ENCODE measurements at places on chromosomes 3 and 15.
A peak's percentile ranks its signal among the peaks of the same experiment; 100 is the strongest.

DNA sequence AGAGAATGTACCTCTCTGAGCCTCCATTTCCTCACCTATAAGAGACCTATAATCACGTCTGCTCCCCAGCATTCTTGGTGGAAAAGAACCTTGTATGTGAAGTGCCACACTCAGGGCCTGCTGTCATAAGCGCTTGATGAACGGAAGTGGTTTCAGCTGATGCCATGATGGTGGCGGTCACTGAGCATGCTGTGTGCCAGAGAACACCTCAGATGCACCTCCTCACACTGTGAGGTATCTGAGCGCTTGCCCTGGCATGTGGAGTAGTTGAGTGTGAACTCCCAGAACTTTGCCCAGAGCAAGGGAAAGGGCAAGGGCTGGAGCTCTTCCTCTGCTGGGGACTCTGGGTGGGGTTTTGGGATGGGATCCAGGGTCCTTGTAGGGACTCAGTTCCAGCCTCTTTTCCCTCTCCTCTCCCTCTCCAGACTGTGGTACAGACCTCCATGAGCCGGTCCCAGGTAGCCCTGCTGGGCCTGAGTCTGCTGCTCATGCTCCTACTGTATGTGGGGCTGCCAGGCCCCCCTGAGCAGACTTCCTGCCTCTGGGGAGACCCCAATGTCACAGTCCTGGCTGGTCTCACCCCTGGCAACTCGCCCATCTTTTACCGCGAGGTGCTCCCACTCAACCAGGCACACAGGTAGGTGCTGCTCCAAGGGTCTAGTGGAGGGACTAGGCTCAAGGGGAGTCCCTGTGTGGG, 2.7 kb downstream of the ABHD14A start:
- DNase-seq: peak; percentile 59

DNA sequence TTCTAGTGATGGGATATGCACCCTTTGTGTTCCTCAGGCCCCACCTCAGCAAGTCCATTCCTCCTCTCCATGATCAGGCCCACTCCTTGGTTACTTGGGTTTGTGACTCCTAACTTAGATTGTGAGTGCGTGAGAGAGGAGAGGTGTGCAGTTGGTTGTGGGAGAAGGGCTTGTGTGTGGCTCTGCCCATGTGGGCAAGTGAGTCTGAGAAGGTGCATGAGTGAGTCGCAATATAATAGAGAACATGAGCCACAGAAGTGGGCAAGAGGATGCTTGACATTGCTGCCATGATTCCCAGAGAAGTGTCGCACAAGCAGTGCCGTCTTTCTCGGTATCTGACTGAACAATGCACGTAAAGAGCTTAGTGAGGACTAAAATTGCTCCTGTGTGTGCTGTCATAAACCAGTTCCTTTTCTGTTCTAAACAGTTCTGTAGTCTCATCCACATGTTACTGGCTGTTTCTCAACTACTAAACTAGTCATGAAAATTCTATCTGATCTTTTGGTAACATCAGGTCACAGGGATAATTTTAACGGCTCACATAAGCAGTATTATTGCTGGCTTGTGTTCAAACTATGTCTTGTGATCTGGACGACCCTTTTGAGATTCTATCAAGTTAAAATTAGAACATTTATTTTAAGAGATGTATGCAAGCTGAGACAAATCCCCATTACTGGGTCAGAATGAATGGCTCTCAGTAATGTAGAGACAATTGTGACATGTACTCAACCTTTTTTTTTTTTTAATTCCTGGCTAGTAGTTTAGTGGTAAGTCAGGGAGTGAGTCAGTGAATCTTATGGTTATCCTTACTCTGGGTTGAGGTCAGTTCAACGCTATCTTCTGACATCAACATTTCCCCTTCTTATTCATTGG, 25.6 kb downstream of the GYG1 start:
- no peak for DNase-seq

GRCh38 chr15:80531796-80532195, 127.6 kb downstream of the ARNT2 start:
- no peak for DNase-seq

GRCh38 chr3:55615694-55616295, 128.7 kb upstream of the WNT5A start:
- no peak for DNase-seq

GRCh38 chr3:16658925-16659793, 53.9 kb upstream of the DAZL start:
- DNase-seq: no peak

DNA sequence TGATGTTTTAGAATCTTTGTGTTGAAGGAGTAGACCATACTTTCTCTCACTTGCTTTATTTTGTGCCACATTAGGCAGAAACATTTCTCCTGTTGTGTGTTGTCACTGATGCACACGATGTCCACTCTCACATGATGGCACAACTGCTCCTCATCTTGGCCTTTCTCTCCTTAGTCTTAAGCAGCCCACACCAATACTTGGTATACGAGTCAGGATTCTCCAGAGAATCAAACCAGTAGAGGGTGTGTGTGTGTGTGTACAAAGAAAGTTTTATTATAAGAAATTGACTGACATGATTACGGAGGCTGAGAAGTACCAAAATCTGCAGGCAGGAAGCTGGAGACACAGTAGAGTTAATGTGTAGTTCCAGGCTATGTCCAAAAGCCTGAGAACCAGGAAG, 187.1 kb downstream of the ALCAM start:
- DNase-seq: no peak

- no peak for DNase-seq
Measured at GRCh38 chr3:33322412-33322811, 45.2 kb downstream of the FBXL2 start.

DNA sequence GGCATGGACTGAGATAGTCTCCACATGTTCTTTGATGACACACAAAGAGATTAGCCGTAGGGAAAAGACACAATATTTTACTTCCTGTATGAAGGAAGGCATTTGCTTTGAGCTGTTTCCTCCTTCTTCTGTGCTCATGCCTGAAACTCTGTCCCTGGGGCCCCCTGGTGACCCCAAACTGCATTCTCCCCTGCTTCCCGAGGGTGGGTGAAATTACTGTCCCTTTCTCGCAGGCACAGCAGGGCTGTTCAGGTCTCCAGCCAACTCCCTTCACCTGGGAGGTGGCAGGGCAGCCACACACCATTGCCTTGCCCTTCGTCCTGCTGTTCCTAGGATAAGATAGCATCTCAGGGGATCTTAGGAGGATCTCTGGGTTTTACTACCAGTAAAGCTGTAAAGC, 79.2 kb downstream of the GABRG3 start:
- DNase-seq: no peak

GRCh38 chr3:157103280-157103679, 56.7 kb downstream of the CCNL1 start:
- DNase-seq: no peak

GRCh38 chr3:33461097-33461496, 20.9 kb upstream of the UBP1 start:
- DNase-seq: no peak

DNA sequence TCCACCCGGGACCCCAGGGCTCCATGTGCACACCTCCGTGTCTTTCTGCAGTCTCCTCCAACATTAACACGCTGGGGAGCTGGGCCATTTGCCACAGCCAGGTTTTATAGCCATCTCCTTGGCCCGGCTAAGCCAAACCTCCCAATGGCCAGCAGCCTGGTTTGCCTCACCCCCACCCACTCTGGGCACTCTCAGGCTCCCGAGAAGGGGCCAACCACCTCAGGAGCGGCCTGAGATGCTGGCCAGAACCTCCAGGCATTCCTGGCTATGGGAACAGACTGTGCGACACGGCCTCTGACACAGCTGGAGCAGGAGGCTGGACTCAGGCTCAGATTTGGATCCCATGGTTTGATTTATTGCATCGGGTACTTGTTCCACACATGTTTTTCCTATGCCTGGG, 289.7 kb downstream of the RPLP1 start:
- DNase-seq: no peak

DNA sequence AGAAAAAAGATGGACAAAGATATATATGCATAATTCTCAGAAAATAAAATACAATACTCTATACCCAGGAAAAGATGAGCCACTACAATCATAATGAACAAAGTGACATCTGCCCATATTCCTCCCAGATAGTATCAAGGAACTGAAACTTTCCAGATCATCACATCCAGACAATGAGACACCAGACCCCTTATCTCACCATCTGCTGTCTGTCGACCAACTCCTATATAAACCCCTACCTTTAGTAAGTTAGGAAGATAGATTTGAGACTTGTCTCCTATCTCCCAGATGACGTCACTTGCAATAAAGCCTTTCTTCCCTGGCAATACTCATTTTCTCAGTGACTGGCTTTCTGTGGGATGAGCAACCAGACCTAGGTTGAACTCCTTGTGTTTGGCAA, 1071.6 kb downstream of the PLOD2 start:
- DNase-seq: no peak

- DNase-seq: no peak
Measured at GRCh38 chr15:59736181-59736580, 47.1 kb upstream of the BNIP2 start.

- DNase-seq: no peak
Measured at GRCh38 chr3:2810723-2811122, 299.5 kb downstream of the IL5RA start.

GRCh38 chr3:177122183-177122856, 75.0 kb downstream of the TBL1XR1 start:
- DNase-seq: no peak

DNA sequence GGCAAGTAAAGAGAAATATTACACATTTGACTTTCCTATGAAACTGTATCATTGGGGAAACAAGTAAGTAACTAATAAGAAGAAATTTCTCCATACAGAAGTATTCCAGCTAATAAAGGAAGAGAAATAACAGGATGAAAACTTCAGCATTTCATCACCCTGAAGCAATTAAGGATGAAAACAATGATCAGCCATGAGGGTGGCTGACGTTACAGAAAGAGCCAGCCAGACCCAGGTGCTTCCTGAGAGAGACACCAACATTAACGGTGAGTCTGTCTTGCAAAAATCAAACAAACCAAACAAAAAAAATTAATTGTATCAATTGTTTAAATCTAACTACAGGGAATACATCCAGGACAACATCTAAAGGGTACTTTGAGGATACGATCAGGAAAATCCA, 190.0 kb downstream of the ARRDC4 start:
- no peak for DNase-seq

DNA sequence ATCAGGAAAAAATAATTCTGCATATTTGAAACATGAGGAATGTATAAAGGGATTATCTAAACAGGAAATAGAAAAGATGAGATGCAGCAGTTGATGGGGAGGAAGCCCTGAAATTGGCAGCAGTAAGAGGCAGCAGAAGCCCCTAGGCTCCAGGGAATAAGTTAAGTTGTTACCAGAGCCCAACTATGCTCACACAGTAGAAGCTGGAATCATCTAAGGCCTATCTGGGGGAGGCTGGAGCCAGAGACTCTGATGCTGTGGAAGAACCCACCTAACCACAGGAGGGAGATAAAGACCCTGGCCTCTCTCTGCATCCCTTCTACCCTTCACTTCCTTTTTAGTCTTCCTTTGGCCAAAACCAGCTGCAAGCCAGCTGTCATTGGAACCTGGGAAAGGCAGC, 519.7 kb downstream of the DIPK2A start:
- DNase-seq: no peak

GRCh38 chr3:29453284-29454001, 172.6 kb downstream of the RBMS3 start:
- DNase-seq: no peak

DNA sequence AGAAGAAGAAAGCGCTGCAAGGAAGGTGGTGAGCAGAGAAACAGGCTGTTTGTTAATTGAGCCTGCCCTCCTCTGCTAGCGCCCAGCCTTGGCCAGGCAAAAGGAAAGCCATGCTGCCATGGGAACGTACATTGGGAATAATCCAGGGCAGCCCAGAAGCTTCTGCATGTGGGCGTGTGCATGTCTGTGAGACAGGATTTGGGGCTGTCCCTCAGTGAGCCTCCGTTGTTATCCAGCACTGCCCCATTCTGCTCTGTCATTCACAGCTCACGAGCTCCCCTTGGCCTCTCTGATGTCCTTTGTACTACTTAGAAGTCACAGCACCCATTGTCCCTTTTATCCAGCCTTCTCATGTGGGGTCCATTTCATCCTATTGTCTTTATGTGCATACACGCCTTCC, 239.1 kb upstream of the ROPN1 start:
- no peak for DNase-seq

GRCh38 chr3:61807865-61808276, 246.5 kb downstream of the PTPRG start:
- DNase-seq: no peak

DNA sequence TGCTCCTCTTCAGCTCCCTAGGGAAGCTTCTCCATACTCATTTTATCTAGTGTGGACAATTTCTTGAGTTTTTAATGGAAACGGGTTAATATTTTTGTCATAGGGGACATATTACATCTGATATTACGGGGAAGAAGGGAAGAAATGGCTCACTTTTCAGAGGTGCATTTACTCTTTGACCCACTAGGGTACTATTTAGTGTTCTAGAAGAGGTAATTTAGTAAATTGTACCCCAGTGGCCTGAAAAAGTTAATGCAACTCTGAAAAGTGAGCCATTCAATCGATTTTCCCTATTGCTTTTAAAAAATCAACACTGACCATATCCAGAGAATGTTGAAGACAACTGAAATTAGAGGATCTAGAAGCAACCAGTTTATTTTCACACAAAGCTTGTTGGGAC, 71.2 kb downstream of the MAP2K5 start:
- DNase-seq: no peak

- DNase-seq: no peak
Measured at GRCh38 chr3:63655519-63655918, 3.0 kb downstream of the SNTN start.

GRCh38 chr3:23239211-23240068, 36.3 kb downstream of the UBE2E2 start:
- no peak for DNase-seq

GRCh38 chr3:132273036-132273435, 44.2 kb upstream of the ACP3 start:
- DNase-seq: no peak

GRCh38 chr3:47006145-47006651, 26.7 kb downstream of the NBEAL2 start:
- no peak for DNase-seq

DNA sequence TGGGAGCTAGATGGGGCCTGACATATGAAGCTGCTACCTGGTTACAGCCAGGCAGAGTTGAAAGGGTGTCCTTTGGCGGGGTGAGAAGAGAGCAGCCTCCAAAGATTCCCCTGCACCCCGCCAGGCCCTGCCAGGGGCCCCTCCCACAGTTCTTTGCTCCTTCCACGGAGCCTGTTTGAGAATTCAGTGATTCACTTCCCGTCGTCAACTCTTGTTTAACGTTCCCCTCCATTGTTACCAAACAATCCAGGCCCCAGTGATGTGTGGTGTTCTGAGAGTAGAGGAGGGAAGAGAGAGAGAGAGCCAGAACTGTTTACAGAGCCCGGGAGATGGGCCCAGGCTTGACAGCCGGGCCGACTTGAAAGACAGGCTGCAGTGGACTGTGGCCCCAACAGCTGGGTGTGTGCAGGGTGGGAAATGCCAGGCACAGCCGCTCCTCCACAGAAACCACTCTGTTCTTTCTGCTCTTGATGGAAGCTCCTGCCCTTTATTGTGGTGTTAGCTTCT, 81.5 kb downstream of the SMAD3 start:
- DNase-seq: peak; percentile 43

DNA sequence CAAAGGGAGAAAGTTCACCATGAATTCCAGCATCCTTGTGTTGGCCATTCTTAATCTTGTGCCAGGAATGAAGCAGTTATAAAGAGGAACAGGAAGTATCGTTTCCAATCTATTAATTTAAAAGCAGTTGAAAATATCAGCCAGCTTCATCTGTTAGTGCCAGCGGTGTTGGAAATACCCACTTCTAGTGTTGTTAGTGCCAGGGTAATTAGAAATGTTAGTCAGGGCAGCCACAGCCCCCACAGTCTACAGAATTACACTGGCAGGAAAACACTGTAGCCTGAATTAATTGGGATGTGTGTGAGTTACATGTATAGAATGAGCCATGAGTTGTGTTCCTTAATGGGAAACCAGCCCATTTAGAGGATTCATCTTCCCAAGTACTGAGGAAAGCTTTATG, 127.8 kb downstream of the GHSR start:
- DNase-seq: no peak

All from CD4-positive, alpha-beta T cell treated with Interleukin-17A for 1 hour (primary cell).